ENCODE measurements at places on chromosomes 1 and 21.

DNA sequence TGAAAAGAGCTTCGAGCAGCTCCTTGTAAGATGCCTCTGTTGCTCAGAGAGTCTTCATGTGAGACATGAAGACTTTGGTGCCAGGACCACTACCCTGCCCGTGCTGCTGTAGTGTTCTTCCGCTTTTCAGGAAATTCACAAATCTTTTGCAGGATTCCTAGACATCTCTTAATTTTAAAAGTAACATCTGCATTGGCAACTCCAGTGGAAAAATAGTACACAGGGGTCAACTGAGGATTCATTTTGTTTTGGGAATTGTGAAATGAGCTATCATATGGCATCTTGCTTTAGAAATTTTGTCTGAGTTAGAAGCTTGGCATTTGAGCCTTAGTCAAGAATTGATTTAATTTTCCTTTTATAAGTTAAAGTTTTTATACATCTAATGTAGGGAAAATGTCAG lies 7.2 kb downstream of the PRDM2 start:
- DNase-seq, result no peak

- no peak for DNase-seq
Observed at GRCh38 chr21:38202811-38203210, 54.0 kb upstream of the KCNJ15 start.

- DNase-seq, result no peak
Observed at GRCh38 chr1:3065396-3065795, 3.6 kb upstream of the PRDM16 start.

GRCh38 chr1:78491451-78492071 lies 787 bp downstream of the PTGFR start:
- DNase-seq, result peak; percentile 79

DNA sequence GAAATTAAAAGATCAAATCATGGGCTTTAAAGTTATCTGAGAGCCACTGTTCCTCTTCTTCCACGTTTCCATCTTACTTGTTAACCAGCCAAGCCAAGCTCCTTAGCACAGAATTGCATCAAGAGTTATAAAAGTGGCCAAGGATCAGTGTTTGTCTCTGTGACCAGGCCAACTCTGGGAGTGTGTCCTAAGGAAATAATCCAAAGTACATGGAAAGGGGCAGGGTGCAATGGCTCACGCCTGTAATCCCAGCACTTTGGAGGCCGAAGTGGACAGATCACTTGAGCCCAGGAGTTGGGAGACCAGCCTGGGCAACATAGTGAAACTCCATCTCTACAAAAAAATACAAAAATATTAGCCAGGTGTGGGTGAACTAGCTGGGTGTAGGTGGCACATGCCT lies 10.0 kb upstream of the MPZL1 start:
- no peak for DNase-seq

- DNase-seq, result peak; percentile 94
Observed at GRCh38 chr1:100631015-100631551, 88.5 kb upstream of the VCAM1 start.

GRCh38 chr1:72184099-72184701 lies 98.1 kb downstream of the NEGR1 start:
- no peak for DNase-seq

- no peak for DNase-seq
Observed at GRCh38 chr1:210951279-210951678, 182.7 kb downstream of the KCNH1 start.

- DNase-seq, result peak; percentile 63
Observed at GRCh38 chr1:54052431-54052933, 522 bp downstream of the TMEM59 start.

GRCh38 chr1:96144636-96145035 lies 576.9 kb upstream of the PTBP2 start:
- DNase-seq, result no peak

DNA sequence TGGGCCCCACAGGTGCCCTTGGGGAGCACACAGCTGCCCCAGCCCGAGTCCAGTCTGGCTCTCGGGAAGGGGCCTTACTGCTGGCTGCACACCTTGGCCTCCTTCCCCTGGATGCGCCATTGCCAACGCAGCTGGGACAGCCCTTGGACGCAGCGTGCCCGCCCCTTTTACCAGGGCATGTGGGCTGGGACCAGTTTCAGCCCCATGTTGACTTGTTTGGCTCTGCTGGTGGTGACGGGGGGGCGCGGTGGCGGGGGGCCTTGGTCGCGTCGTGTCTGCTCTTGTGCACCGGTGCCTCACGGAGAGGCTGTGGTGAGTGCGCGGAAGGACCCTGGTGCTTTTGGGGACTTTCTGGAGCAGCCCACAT lies 19.6 kb downstream of the SKI start:
- DNase-seq, result no peak

DNA sequence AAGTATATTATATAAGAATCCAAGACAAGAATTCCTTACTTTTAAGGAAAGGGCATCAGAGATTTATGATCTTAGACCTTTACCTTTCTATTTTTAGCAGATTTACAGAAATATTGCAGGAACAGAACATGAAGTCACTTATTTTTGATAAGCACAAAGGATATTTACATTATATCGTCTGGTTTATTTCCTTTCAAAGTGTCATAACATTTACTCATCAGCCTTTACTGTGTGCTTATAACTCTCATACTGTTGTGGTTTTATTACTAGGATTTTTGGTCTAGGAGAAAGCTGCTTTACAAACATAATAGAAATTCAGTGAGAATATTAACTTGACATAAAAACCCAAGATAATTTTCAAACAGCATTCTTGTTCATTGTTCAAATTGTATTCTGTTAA lies 47.6 kb downstream of the APP start:
- DNase-seq, result no peak

DNA sequence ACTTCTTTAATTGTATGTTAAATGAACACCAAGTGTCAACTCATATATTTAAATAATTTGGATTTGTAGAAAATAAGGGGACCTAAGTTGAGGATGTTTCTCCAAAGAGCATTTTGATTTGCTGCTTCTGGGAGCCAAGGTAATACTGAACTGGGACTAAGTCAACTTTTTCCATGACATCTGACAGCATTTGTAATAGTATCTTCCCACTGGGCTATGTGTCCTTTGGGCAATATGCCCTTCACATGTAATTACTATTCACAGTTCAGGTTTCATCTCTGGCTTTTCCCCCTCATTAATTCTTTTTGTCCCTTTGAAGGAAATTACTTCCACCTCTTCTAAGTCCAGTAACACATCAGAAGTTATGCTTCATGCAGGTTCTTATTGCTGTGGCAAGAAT lies 36.7 kb upstream of the HP1BP3 start:
- DNase-seq, result no peak

DNA sequence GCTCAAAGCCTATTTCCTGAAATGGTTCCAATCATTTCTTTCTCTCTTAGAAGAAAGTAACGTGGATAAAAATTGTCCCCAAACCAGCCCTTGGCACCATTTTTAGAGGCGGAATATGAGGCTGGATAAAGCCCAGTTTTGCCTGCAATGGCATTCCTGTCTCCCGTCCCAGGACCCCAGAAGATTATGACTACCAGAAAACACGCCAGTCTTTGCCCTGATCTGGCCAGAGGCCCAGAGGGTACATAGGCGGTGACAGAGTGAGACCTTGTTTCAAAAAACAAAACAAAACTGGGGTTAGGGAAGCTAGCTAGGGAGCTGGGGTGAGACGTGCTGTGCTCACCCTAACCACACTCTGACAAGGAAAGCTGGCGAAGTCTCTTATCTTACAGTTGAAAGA lies at the start of gene AADACL4:
Gene AADACL4, plus strand, starts transcription at position 301 of the 400 bp plus-strand sequence. CDS start 462 bp downstream, outside the sequence.
- DNase-seq, result no peak

- DNase-seq, result no peak
Observed at GRCh38 chr1:103084181-103084580, 24.1 kb downstream of the COL11A1 start.

- DNase-seq, result no peak
Observed at GRCh38 chr1:204692841-204693356, 7.4 kb upstream of the LRRN2 start.

- no peak for DNase-seq
Observed at GRCh38 chr1:32892368-32893197, 6.3 kb downstream of the HPCA start.

GRCh38 chr1:51325878-51326755 lies 4.2 kb downstream of the TTC39A start:
- no peak for DNase-seq

DNA sequence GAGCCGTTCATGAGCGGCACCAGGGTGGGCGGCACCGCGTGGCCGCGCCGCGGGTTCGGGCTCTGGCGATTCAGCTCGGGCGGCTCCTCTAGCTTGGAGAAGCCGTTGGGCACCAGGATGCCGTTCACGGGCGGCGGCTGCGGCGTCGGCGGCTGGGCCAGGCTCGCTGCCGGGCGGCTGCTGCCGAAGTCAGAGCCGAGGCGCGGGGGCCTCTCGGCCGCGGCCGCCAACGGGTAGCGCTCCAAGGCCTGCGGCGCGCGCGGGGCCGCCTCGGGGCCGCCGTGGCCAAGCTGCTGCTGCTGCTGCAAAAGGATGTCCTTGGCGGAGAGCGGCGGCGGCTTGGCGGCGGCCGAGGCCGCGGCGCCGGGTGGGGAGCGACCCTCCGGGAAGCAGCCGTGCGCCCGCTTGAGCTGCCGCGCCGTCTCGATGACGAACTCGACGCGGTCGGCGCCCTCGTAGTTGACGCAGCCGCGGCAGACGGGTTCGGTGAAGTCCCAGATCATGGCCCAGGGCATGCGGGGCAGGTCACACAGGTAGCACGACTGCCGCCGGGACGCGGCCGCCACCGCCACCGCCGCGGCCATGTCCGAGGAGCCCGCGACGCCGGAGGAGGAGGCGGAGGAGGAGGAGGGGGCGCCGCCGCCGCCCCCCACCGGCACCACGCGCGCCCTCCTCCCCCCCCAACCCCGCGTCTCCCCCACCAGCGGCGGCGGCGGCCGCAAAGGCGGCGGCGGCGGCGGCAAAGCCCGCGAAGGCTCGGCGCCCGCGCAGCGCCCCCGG lies 877 bp downstream of the IRF2BP2 start:
- DNase-seq, result no peak

DNA sequence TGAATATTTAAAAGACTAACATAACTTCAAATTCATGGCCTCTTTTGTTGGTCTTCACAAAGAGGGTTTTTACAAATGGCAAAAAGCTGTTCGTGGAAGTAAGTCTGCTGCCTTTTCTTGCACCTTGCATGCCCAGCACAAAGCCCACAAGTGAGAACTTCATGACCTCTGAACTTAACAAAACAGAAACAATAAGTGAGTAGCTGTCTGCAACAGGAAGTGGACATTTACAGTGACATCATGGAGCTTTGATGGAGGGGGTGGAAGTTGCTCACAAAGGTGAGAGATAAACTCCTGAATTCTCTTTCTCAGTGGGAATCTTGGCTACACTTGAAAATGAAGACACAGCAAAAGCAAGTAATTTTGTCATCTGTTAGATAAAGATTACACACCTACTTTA lies 303.3 kb upstream of the DEPDC1 start:
- DNase-seq, result no peak

GRCh38 chr1:24155011-24155782 lies 12.3 kb upstream of the IL22RA1 start:
- no peak for DNase-seq

GRCh38 chr1:25068829-25069228 lies 138.8 kb upstream of the RUNX3 start:
- DNase-seq, result no peak

DNA sequence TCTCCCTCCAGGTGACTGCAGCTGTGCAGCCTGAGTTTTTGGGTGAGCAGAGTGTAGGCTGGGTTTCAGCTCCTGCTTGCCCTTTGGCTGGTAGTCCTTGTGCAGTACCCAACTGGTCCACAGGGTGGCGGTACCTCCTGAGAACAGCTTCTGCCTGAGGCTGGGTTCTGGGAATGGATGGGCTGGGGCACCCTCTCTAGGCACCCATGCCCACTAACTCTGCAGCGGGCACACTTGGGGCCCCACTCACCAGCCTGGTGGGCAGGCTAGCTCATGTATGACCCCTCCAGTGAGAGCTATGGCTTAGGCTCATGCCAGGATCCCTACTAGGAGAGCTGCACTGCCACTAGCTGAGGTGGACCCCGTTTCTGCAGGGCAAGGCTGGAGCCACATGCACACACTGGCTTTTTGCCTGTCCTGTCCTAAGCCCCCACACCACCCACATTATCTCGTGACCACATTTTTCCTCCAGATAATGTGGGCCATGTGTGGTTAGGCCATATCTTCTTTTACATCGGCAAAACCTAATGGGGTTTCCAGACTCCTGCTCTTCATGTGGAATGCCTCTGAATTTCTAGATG lies 15.5 kb upstream of the GSTM4 start:
- DNase-seq, result peak; percentile 68

DNA sequence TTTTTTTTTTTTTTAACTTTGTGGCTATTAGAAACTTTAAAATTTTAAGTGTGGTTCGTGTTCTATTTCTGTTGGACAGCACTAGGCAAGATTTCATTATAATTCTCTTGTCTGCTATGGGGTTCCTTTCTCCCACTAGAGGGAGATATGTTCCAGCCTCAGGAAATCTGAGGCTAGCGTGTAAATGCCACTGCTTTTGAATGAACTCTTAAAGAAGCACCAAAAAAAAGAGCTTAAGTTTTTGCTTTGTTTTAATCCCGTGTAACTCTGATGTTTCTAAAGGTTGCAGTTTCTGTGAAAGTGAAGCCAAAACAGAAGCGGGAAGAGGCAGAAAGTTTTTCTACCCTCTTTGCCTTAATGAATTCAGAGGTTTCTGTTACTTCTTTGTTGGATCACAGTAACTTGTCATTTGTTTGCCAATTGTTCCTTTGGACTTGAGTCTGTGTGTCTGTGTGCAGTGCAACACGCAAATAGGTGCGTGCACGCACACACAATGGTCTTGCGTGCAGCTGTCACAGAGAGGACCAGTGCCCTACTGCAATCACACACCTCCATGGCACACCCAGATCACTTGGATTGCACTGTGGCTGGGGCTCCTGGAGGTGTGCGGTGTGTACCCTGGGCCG lies 32.3 kb downstream of the HHAT start:
- peak; percentile 70 for DNase-seq

- DNase-seq, result no peak
Observed at GRCh38 chr1:53279296-53280200, 41.2 kb upstream of the MAGOH start.

DNA sequence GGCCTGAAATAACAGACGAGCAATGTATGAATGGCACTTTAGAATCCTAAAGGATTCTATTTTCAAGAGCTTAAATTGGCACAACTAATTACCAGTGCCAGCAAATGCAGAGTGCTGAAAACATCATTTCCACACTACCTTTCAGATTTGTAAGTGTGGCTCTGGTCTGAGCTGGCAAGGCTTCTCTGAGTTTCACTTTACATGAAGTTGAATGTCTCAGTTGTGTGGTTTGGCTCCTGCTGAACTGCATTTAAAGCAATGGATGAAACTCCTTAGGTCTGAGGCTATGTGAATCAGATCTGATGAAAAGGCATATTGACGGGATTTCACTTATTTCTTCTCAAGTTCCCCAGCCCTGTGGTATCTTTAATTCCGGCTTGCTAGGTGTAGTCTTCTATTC lies 114.8 kb upstream of the PTGFR start:
- DNase-seq, result no peak

DNA sequence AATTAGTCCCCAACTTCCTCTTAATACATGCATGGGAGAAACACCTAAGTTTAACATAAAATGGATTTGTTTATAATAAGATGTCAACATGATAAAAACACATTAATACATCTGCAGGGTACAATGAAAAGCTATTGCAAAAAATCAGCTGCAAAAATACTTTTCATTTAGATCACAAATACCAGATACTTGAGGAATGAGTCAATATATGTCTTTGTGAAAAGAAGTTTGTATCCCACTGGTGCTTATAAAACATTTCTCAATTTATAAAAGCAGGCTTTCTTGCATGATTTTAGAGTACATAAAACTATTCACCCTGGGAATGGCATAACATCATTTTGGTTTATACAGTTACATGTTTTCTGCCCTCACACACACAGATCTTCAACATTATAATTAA lies 18.6 kb upstream of the PRKAA2 start:
- DNase-seq, result peak; percentile 1

All from HFFc6 (cell line).